ENCODE measurements at places on chromosomes 6 and 20.

DNA sequence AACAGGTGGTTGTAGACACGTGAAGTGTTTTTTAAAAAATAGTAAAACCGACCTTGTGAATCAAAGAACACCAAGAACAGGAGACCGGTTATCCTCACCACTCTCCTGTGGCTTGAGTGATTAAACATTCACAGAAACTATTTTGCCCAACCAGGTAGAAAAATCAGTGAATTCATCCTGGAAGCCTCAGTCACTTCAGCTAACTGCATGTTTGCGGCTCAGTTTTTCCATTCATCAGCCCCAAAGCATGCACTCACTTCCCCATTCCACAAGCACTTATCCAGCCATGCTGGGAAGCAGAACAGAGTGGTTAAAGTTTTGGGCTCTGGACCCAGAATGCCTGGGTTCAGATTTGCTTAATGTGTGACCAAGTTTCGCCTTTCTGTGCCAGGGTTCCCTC is 2.4 kb downstream of the LRRN4 start:
- DNase-seq, result peak; percentile 44

GRCh38 chr6:89007209-89008000 is 44.0 kb upstream of the RNGTT start:
- no peak for DNase-seq

- DNase-seq, result no peak
Measured at GRCh38 chr6:125189494-125189893, 35.9 kb downstream of the TPD52L1 start.

DNA sequence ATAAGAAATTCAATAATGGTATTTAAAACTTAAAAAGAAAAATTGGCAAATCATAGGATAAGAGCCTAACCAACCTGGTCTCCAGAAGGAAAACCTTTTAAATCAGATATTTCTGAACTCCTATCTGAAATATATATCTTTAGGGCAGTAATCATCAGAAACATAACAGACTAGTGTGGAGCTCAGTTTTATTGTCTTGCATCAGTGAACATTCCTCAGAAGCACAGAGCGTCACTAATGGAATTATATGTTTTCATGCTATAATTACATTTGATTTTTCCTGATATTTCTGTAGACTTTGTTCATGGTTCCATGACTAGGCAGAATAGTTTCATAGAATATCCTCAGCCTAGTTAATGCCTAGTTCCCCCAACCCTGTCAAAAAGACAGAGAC is 262.2 kb downstream of the EYA4 start:
- DNase-seq, result no peak

DNA sequence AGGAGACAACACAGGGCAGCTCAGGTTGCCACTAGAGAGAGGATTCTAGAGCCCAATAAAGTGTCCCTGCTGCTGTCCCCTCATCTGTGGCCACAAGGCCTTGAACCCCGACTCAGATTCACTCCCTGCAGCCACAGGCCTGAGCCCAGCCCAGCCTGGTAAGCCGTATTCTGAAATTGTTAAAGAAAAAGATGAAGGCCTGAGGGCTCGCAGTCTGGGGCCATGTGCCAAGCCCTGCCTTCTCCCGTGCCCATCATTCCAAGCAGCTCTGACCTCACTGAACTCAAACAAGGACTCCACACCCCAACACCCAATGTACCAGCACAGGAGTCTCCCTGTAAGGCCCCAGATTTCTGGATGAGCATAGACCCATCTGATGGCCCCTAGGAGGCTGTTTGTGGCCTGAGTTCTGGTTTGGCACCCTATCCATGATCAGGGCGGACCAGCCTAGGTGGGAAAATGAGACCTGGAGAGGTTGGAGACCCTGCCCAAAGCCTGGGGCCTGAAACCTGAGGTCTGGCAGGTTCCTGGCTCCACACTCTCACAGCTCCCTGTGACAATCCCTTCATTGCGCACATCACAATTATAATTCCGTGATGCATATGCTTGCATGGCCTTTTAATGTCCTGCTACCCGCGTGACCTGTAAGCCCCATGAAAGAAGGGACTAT is 62.0 kb upstream of the TOP1 start:
- DNase-seq, result no peak

DNA sequence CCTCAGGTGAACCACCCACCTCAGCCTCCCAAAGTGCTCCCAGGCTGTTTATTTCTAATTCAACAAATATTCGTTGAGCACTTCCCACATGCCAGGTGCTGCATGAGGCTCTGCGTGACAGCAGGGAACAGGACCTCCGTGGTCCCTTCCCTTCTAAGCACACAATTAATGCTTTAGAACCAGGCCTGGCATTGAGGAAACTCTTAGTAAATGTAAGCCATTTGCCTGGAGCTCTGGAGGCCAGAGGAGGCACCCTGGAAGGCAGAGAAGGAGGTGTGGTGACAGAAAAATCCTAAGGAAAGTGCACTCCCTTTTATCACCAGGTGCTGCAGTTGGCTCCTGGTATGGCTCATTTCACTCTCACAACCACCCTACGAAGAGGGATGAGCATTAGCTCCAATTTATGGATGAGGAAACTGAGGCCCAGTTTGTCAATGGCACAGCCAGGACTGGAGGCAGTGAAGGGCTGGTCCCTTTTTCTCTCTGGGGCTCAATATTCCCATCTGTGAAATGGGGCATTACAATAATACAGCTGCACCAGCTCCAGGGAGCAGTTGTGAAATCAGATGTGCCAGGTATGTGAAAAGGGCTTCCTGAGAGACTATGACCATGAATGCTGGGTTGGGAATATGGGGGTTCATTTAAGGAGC is 8.1 kb upstream of the ID1 start:
- no peak for DNase-seq

GRCh38 chr20:63769891-63770474 is 30.4 kb downstream of the SLC2A4RG start:
- DNase-seq, result no peak

DNA sequence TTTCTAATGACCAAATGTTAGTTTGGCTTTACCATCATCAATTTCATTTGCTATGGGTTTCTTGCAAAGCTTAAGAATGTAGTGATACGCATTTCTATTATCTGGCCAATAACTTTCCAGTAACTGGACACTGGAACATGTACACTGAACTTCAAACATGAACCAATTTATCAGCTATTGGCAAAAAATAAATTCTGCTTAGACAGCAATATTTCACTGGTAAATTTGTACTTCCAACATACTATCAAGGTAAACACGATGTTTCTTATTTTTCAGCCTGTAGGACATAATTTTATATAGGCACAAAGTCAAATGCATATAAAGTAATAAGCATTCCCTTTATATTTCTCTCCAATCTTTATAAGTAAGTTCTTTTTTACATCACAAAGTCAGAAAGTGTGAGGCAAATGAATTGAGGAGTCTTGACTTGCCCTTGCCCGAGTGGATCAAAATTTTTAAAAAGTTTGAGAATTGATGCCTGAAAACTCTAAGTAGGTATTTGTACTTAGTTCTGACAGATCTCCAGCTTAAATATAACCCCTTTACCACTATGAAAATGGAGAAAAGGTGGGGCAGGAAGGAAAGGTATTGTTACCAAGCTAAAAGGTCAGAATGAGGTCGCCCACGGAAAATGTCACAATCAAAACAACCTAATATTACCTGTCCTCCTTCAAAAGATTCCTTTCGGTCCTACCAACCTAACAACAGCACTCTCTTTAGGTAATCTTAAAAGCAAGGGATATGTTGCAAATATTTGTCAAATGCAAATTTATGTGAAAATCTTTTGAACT is 41.3 kb downstream of the STK38 start:
- DNase-seq, result no peak

GRCh38 chr6:135192256-135193174 is 11.4 kb downstream of the MYB start:
- no peak for DNase-seq

DNA sequence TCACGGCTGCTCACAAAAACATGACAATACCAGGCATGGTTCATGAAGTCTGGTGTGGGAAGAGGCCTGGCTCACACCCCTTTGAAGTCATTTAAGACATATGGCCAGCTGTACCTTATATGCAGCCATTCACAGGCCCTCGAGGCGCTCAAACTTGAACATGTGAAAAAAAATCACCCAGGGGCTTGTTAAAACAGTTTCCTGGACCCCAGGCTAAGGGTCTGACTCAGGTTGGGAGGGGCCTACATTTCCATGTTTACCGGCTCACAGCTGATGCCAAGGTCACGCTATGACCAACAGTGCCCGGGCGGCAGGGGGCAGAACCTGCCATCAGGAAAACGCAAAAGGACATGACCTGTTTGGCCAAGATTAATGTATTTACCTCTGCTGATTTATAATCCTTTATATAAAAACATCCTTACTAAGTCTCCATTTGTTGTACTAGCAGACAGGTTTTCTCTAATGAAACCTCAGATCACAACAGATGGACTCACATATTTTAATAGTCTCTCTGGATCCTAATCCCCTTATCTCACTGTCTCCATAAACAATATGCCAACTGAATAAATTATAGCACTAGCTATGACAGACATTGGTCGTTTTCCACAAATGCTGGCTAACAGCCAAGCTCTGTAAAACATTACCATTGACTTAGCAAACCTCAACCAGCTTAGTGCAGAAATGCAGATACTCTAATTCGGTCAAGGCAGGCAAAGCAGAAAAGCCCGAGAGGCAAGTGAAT is 19.9 kb downstream of the EZR start:
- DNase-seq, result no peak

DNA sequence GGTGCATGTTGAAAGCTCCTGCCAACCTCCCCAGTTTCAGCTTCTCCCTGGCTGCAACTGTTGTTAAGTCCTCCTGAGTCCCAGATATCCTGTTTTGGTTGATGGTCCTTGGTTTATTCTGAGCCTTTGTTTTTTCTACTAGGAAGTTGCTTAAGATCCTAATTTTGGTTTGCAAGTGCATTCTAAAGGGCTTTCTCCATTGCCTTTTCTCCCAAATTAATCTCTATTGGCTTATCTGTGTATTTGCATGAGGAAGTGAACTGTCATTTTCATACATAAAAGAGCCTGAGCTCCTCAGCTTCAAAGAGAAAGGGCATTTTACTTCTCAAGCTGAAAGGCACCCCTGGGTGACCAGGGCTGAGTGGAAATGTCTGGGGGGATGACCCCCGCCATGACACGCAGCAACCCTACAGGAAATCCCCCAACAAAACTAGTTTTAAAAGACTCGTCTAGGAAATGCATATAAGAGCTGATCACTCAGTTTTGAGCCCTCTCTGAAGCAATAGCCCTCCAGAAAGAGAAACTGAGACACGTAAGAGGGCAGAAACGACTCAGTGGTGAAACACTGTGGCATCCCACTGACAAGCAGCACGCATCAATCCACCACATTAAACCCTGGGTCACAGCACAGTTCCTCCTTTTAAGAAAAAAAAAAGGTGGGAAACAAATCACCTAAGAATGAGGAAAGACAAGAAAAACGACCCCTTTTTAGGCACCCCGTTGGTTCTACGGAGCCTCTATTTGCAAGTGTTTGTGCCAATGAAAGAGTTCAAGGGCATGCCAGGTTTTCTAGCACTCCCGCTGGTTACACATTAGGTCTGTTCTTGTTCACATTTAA is 140.9 kb downstream of the THBS2 start:
- DNase-seq, result no peak

Measured in 8988T (cell line).